ENCODE measurements at places on chromosomes 12 and 14.

GRCh38 chr12:116339800-116340371 lies 62.4 kb upstream of the MED13L start:
- DNase-seq = no peak

DNA sequence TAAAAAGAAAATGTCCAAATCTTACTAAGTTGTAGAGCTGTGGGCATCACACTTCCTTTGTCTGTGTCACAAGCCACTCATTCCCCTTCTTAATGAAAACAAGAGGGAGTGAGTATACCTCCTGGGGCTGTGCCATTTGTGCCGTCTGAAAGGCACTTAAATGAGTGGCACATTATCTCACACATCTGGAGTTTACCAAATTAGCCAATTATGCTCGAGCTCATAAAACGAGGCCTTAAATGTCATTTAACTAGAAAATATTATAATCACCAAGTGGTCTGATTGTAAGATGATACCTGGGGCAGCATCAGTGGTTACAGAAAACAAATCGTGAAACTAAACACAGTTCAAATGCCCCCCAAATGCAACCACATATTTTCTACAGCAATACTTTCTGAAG lies 146.1 kb downstream of the PAX9 start:
- DNase-seq = no peak

GRCh38 chr12:27695556-27696292 lies 523 bp upstream of the REP15 start:
- no peak for DNase-seq

- DNase-seq = no peak
These were observed 204.7 kb upstream of the PELI2 start for GRCh38 chr14:55913324-55914025.

GRCh38 chr12:65278576-65279368 lies at the start of gene MSRB3:
TSS of gene MSRB3 (plus strand) at chr12:65278683. CDS start at chr12:65308580, 29,897 bp downstream.
- no peak for DNase-seq

DNA sequence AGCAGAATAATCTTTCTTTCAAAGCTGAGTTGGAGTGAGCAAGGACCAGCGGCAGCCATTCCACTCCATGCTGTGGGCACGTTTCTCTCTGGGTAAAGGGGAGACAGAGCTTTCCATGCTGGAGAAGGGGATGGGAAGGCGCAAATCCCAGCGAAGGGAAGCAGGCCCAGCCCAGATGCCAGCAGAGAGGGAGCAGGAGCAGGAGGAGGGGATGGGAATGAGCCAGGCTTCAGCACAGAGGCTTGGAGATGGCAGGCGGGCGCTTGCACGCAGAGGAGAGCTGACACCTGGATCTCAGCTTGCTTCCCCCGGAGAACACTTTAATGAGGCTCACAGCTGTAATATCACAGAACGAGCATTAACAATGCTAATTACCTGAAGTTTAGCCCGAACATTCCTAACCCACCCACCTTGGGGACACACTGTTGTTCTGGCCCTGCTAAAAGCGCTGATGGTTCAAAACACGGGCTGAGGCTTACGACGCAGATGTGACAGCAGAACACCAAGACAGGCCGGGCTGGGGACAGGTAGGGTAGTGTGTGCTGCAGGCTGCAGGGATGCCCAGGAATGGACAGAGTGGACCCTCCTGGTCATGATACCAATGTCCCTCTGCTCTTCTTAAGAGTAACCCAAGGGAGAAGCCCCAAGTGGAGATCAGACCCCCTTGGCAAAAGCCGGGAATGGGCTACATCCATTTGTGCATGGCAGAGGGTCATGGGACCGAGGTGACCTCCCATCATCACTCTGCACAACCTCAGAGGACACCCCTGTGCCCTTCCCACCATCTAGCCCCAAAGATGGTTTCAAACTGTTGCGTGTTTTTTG lies 288.6 kb downstream of the DPF3 start:
- no peak for DNase-seq

- no peak for DNase-seq
These were observed 151.3 kb downstream of the TTC7B start for GRCh38 chr14:90664911-90665310.

- DNase-seq = no peak
These were observed 124.4 kb downstream of the TPH2 start for GRCh38 chr12:72063073-72063472.

DNA sequence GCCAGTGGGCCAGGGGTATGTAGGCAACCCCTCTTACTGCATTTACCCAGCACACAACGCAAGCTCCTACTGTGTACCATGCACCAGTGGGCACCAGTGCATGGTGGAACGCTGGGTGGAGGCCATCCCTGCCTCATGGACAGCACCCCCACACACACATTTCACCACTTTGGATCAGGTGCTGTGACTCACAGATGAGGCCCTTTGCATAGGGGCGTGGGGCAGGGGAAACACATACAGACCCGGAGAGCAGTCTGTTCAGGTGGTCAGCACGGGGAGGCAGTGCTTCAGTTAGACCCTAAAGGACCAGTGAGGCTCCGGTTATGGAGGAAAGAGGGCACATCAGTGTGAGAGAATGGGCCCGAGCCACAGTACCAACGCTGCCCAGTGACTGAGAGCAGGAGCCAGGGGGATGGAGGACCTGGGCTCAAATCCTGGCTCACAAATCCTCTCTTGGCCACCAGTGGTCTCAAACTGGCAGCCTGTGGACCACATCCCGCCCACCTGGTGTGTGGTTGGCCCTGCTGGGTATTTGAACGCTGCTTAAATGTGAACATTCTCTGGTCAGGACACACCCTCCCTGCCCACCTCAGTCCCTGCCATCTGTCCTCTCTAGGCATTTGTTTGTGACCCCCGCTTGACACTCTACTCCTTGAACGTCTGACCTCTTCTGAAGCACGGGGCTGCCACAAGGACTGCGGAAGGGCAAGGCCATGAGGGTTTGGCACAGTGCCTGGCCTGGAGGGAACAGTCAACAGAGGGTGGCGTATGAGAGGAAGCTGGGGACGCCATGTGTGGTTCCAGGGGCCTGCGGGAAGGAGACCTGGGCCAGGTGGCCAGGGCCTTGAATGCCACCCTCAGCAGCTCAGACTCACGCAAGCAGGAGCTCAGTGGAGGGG lies 46.7 kb downstream of the FAM222A start:
- no peak for DNase-seq

DNA sequence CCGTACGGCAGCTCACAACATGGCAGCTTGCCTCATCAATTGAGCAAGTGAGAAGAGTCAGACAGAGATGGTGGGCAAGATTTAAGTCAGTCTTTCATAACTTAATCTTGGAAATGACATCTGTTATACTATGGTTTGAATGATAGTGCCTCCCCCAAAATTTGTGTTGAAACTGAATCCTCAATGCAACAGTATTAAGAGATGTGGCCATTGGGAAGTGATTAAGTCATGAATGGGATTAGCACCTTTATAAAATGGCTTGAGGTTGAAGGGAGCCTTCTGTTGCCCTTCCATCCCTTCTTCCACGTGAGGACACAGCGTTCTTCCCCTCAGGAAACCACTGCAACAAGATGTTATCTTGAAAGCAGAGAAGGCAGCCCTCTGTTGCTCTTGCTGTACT lies 124.2 kb downstream of the C12orf75 start:
- no peak for DNase-seq

DNA sequence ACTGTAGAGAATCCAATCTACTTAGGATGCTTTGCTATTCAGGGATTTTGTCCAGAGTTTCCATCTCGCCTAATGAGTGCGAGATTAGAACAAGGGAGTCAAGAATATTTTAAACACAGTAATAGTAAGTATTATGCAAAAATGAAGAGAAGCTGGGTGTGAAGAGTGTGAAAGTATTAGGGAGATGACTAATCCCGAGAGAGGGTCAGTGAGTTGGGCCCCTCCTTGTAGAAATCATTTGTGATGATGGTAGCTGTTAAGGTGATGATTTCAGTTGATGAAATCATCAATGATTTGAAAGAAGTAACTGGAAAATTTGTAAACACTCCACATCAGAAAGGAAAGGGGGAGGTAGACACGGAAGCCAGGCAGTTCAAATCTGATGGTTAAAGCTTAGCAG lies 478.9 kb upstream of the MGAT4C start:
- DNase-seq = no peak

DNA sequence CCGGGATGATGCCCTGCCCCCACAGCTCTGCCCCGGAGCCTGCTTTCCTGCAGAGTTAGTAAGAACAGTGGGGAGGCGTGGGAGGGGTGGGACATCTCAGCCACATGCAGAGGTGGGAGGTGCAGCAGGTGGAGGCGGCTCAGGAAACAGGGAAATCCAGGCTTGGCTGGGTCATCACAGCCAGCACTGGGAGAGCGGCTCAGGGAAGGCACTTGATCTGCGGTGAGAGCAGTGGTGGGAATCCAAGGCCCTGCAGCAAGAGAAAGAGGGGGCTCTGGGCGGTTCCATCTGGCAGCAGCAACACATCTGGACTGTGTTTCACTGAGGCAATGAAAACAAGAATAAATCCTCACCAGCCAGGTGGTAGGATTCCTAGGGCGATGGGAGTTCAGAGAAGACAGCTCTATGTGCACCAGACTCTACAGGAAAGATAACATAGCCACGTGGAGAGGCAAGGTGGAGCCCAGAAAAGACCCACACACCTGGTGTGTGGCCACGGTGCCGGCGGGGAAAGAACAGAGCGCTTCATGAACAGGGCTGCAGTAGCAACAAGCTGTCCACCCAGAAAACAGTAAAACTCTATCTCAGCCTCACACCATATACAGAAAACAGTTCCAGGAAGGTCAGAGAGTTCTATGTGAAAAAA lies 57.6 kb downstream of the CCDC85C start:
- DNase-seq = no peak

DNA sequence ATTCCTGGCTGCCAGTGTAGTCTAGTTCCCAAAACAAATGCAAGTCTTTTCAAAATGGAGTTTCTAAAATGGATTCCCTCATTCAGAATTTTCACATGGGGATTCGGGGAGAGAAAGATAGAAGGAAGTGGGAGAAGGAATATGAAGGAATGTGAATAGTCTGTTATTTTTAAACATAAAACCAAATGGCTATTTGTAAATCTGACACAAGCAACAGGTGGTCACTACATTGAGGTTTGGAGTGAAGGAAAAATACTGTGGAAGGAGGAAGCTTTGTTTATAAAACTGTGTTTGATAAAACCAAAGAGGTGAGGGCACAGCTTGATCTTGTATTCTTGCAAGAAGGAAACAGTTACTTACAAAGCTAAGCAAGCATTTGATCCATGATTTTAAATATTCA lies 65.3 kb upstream of the KCNJ8 start:
- DNase-seq = no peak

- DNase-seq = no peak
These were observed 373.4 kb downstream of the RAD51B start for GRCh38 chr14:68192935-68193334.

- no peak for DNase-seq
These were observed 80.3 kb downstream of the SYNE2 start for GRCh38 chr14:63933110-63933509.

GRCh38 chr12:73277971-73278370 lies 1005.8 kb downstream of the TRHDE start:
- DNase-seq = no peak

DNA sequence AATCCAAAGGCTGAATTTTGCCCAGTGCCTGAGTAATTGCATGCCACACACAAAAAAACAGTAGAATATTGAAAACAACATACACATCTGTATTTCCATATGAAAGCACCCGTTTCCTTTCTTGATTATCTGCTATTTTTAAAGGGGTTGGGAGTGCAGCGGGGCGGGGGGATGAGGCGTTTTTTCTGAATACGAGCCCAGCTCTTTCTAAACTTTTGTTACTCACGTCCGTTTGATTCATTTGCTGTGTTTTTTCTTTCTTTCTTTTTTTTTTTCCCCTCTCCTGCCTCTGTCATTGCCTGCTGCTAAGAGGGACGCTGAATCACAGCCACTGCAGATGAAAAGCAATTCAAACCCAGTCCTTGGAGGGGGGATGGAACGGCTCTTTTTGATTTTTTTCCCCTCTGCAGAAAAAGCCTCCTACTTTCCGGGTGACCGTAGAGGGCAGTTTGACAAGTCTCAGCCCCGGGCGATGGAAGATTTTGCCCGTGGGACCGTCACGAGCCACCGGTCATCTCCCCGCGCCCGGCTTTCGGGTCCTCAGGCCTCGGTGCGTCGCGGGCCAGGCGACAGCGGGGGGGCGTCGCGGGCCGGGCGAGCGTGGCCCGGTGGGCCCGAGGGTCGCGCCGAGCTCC lies 572 bp upstream of the RASSF8 start:
- DNase-seq = no peak

DNA sequence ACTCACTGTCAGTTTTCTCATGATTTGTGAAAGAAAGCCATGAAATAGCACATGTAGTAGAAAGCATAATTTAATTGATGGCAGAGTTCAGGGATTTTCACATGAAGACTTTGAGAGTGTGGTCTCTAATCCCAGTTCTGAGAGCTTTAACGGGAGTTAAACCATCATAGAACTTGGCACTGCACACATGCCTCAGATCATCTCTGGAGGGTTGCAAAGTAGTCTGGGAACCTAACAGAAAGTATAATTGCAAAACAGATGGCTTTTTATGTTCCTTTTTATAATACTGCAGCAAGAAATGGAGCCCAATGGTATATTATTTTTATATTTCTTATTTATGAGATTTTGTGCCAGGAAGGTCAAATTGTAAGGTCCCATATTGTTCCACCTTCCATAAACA lies 77.9 kb downstream of the BHLHE41 start:
- DNase-seq = no peak

GRCh38 chr12:57745485-57745881 lies 644 bp downstream of the TSPAN31 start:
- DNase-seq = no peak

- no peak for DNase-seq
These were observed 17.4 kb upstream of the NEUROD4 start for GRCh38 chr12:55002355-55002754.

DNA sequence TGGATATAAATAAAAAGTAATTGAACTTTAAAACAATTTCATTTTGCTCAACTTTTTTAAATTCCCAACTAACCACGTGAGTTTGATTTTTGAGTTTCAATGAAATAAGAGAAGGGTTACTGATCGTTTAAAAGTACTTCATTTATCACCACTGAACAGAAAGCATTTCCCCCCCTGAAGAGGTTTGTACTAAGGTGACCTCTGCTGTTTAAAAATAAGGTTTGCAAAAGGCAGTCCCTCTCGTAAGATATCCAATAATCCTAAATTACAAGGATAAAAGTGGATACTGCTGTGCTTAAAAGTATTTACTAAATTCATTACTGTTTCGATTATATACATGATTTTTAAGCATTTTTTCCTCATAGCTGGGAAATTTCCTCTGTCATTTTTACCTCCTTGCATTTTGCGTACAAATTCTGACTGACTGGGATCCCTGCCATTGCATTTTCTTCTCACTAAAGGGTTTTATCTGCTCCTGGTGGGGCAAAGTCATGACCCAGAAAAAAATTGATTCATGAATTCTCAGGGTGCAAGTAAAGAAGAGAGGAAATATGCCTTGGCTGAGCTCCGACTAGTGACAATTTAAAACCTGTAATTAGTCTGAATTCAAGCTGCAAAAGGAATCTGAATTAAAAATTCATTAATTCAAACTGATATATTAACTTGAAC lies 463.8 kb downstream of the PRKD1 start:
- no peak for DNase-seq

GRCh38 chr12:120922279-120922678 lies 18.1 kb upstream of the SPPL3 start:
- DNase-seq = no peak

All from stimulated activated CD8-positive, alpha-beta memory T cell treated with anti-CD3 and anti-CD28 coated beads, Interleukin-15, amount 100 ng/mL, for 4 hours (primary cell).